Ascending aorta (tissue), 2 donors: ENCODE measurements at places on chromosomes 3 and 15. TPM values are rescaled to one million over a fixed set of nuclear protein-coding genes. Genes with fewer than 3 reads are reported as not detected.

DNA sequence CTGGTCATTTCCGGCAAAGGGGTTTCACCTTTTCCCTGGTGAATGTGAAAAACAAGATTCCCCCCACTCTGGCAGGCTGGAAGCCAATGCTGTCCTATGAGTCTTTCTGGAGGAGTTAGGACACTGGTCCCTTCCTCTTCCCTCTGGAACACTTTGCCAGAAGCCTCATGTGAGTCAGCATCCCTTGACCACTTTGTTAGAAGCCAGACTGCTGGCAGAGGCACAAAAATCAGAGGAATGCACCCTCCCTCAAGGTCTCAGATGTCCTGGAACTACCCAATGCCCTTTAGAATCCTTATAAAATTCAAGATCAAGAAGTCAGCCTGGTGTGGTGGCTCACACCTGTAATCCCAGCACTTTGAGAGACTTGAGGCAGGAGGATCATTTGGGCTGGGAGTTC is 26.6 kb downstream of the ITGB5 start:
- DNase-seq: peak; percentile 95

GRCh38 chr3:25153561-25153960 is 274.5 kb upstream of the RARB start:
- DNase-seq: no peak

DNA sequence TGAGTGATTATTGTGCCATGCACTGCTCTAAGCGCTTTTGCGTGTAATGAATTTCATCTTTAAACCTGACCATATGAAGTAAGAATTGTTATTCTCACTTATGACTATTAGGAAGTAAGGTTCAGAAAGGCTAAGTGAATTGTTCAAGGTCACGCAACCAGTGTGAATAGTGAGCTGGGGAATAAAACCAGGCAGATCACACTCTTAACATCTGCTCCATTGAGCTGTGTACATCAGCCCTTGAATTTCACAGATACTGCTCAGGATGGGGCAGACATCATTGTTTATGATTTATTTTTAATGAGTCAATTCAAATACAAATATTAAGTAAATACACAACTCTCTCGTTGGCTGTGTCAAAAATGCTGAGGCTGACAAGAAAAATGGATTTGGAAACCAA is 184.5 kb downstream of the FNDC3B start:
- no peak for DNase-seq

DNA sequence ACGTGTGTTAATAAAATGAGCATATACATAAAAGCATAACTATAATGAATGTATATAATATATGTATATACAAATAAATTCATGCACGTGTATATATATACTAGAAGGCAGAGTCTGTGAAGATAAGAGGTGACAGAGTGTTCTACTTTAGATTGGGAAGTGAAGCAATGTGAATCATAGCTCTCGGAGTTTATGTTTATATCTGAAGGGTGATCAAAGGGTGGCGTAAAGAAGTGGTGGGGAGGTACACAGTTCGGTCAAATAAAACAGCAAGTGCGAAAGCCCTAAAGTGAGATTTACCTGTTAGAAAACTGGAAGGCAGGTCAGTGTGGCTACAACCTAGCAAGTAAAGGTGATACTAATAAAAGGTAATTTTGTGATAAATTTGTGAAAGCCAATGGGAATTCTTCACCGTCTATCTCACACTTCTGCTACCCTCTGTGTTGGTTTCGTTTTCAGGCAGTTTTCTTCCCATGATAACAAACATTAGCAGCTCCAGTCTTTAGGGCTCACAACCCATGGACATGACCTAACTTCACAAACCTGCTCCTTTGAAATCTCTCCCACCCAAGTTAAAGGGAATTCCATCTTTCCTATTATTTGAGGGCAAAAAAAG is 46.7 kb upstream of the BCHE start:
- no peak for DNase-seq

Gene IL20RB
- not detected for total RNA-seq

- no peak for DNase-seq
These were observed 417.6 kb upstream of the CDIN1 start for GRCh38 chr15:36161771-36162212.

DNA sequence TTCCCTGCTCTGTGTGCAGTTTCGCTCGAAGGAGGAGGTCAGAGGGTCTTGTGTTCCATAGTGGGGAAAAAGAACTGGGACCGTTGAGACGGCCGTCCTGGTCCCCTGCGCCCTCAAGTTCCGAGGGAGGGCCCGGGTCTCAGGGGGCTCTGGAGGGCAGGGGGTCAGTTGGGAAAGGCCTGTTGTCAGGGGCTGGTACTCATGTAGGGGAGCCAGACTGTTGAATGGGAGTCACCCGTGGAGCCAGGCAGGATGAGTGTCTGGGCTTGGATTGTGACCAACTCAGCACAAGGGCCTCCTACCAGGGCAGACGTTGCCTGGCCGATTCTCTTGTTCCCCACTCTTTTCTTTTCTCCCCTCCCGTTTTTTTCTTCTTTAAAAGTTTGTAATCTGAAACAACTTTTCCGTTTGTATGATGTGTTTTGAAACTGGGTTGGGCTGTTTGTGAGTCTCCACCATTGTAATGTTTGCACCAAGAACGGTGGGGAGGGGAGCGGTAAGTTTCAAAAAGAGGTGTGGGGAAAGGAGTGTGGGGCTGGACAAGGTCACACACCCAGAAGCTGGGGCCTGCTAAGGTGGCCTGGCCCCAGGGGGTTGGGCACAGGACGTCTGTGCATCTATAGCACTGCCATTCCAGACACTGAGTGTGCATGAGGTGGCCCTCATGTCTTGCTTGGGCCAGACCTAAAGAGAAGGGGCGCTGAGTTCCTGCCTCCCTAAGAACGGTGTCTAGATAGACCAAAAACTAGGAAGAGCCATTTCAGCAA is 1.1 kb downstream of the CMTM7 start:
- peak; percentile 73 for DNase-seq

DNA sequence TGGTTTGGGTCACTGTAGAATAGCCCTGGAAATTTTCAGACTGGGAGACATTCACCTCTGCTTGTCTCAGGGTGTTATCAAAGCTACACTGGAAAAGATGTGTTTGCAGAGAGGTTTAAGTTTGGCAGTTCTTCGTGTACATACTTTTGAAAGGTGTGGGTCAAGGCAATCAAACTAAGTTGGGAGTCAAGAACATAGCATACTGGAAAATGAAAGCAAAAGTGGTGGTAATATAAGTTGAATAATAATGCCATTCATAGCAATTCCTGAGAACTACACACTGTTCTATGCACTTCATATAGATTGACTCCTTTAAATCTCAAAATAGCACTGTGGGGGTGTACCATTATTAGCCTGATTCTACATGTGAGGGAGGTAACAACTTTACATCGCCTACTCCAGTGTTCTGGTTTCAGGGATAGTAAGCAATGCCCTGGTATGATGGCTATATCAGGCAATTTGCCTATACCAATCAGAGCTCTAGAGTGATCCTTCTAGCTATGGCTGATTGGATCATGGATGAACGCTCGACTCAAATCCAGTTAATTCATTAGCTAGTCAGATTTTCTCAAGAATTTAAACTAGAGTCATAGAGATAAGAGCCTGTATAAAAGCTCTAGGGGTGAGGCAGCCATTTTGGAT is 44.6 kb upstream of the RASGRP1 start:
- no peak for DNase-seq

Gene APH1B
- 17.0 TPM for total RNA-seq

DNA sequence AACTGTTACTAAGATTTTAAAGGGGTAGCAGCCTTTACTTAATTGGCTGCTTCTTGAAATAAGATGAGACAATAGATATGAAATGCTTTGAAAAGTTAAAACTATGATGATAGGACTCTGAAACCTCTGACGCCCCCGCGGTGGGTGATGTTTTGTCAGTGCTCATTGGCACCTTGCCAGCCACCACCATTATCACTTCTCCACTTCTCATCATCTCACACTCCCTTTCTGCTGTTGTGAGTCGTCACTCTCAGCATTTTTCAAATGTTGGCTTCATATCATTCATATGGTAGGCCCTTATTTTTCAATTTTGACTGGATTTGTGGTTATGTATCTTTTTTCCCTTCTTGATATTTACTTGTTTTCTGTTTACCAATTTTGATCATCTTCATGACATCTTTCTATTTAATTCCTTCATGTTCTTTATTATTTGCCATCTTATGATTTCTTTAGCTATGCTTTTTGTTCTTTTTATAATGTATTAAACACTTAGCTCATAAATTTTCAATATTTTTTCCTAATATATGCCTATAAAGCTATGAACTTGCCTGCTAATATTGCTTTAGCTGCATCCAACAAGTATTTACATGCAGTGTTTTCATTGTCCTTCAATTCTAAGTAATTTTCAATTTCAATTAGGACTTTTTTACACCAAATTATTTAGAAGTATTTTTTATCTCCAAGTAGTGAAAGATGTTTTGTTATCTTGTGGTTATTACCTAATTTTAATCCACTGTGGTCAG is 30.3 kb upstream of the SKOR1 start:
- DNase-seq: no peak

DNA sequence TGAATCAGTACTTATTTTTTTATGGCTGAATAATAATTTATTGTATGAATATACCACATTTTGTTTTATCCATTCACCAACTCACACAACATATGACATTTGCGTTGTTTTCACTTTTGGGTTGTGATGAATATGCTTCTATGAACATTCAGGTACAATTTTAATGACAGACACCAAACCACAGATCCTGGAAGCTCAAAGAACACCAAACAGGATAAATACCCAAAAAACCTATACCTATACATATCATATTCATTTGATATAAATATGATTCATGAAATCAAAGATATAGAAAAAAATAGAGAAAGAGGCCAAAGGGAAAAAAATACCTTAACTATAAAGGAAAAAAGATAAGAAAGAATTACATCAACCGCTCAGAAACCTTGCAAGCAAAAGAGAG is 35.8 kb downstream of the FAM240A start:
- DNase-seq: no peak

DNA sequence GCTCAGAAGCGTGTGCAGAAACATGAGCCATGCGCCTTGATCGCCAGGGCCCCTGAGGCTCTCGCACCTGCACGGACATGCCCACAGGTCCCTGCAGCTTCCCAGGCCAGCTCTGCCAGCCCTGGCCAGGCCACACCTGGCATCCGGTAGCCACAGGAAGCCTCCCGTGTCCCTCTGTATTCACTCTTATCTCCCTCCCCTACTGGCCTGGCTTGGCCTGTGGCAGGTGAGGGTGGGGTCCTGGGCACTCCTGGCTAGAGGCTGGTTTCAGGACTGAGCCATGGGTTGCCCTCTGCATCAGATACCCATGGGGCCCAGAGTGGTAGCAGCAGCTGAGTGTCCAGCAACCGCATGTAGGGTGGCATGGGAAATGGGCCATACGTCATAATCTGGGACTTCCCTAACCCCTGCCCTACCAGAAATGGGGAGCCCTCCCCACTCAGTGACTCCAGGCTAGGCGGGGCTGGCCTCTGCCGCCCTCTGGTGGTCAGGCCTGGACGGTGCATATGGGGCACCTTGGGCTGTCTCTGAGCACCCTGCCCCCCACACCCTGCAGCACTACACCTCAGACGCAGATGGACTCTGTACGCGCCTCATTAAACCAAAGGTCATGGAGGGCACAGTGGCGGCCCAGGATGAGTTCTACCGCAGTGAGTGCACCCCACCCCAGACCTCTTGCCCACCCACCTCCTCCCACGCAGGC is 12.6 kb upstream of the LMAN1L start:
- DNase-seq: peak; percentile 55

Gene ATP13A5
- total RNA-seq: not detected

GRCh38 chr15:40054855-40055575 is 16.0 kb upstream of the SRP14 start:
- DNase-seq: no peak

DNA sequence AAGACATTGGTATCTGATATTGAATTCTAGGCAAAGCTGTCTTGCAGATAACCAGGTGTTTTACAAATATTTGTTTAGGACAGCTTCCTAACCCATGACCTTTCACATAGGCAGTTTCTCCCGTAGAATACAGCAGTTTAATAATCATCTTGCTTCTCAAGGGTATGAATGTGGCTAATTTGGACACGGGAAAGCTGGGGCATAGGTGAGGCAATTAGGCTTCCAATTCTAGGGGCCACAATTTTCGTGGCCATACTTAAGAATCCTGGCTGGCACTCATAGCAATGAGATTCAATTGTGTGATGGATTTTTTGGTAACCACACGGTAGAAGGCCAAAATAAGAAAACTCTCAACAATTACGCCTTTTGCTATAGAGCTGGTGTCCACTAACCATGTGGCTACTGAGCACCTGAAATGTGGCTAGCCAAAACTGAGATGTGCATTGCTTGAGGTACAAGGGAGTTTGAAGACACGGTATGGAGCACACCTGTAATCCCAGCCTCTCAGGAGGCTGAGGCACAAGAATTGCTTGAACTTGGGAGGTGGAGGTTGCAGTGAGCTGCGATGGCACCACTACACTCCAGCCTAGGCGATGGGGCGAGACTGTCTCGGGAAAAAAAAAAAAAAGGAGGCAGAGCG is 34.4 kb downstream of the TFRC start:
- DNase-seq: no peak

DNA sequence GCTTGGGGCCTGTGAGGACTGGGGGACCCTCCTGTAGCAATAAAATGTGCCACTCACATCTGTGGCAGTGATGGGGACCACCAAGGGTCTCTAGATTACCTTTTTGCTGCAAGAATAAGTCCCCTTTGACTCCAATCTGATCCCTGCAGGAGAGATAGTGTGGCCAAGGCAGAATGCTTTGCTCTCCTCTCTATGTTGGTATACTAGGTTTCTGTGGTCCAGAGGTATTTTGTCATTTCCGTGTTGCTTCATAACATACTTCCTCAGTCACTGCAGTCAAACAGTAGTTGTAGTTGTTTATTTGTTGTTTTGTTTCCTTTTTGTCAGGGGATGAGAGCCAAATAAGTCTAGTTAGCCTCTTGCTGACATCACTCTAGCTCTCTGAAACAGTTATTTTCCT is 13.1 kb upstream of the NAALADL2 start:
- DNase-seq: no peak

GRCh38 chr3:81740731-81741130 is 20.7 kb downstream of the GBE1 start:
- DNase-seq: no peak

GRCh38 chr15:42510258-42511006 is 15.0 kb downstream of the SNAP23 start:
- DNase-seq: no peak

DNA sequence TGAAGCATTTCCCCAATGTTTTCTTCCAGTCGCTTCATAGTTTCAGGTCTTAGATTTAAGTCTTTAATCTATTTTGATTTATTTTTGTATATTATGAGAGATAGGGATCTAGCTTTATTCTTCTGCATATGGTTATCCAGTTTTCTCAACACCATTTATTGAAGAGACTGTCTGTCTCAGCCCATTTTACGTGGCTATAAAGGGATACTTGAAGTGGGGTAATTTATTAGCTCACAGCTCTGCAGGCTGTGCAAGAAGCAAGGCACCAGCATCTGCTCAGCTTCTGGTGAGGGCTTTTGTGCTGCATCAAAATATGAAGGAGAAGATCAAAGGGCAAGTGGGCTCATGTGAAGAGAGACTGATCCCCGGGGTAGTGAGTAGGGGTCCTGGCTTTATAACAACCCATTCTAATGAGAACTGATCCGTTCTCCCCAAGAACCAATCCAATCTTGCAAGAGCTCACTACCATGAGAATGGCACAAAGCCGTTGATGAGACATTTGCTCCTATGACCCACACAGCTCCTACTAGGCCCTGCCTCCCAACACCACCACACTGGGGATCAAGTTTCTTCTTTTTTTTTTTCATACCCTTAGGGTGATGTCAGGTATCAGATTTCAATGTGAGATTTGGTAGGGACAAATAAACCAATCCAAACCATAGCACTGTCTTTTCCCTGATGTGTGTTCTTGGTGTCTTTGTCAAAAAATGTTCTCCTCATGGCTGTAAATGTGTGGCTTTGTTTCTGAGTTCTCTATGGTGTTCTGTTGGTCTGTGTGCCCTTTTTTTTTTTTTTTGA is 63.2 kb downstream of the IQGAP1 start:
- no peak for DNase-seq

GRCh38 chr3:144866476-144866875 is 894.9 kb downstream of the DIPK2A start:
- DNase-seq: no peak
